ENCODE measurements at places on chromosomes 2 and 18.

DNA sequence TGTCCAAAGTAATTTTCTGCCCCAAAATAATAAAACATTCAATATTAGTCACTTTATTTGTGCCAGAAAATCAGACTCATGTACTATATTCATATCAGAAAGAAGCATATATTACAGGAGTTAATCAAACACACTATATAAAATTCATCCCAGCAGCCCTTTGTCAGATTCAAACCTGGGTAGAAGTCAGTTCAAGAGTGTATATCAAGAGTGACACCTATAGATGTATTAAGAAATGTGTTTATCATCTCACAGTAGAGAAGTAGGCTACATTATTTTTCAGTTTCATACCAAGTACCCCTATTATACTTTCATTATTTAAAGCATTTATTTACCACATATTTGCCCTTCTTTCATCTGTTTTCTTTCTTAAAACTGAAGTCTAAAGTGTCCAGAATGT, 193.2 kb upstream of the DDX18 start:
- no peak for DNase-seq

- DNase-seq, result no peak
These were observed 150.3 kb upstream of the TNP1 start for GRCh38 chr2:217010173-217010572.

- DNase-seq, result no peak
These were observed 59.6 kb upstream of the ZFP36L2 start for GRCh38 chr2:43285987-43286386.

DNA sequence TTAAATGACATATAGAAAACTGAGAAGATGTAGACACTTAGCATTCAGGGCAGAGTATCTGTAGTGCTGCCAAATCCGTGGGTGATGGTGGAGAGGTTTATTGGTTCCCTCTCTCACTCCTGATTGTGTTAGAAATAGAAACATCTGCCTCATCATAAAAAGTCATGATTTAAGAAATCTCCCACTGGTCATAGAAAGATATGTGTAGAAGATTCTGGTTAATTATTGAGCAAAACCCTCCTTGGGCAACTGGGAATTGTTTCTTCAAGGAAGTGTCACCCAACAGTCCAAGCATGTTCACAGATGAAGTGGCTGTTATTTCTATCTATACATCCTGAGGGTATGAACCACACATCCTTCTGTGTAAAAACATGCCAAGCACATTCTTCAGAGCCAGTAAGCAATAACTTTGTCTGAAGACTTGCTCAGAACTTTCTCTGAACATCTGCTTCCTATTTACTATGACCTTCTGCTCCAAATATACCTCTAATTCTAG, 33.6 kb upstream of the CHRNA1 start:
- DNase-seq, result no peak

DNA sequence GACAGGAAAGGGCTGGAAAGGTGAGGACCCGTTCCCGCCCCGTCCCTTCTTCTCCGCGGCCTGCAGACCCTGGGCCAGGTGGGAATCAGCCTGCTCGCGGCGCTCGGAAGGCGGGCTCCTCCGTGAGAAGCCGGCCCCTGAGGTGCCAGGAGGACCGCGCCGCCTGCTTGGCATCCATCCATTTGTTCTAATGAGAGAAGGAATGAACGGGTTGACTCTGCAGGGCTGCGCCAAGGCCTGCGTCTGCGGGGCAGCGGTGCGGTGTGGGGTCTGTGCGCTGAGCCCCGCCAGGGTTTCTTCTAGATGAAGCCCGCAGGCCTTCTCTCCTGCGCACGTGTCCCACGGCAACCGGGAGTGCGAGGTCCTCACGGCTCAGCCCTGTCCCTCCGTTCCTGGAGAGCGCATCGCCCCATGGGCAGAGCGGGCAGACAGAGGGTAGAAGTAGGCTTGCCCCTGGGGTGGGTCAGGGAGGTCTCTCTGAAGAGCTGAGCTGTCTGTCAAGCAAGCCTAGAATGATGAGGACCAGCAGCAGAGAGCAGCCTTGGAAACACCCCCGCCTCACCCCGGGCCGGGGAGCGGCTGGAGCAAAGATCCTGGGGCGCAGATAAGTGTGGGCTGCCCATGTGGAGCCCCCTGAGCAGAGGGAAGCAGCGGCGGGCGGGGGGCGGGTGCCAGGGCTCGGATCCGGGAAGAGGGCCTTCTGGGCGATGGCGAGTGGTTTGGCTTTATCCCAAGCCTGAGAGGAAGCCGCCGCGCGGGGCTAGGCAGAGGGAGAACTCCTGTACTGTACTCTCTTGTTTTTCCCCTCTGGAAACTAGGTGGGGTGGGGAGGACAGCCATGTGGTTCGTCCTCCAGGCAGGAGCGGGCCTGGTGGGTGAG, 27.9 kb upstream of the HS6ST1 start:
- DNase-seq, result no peak

DNA sequence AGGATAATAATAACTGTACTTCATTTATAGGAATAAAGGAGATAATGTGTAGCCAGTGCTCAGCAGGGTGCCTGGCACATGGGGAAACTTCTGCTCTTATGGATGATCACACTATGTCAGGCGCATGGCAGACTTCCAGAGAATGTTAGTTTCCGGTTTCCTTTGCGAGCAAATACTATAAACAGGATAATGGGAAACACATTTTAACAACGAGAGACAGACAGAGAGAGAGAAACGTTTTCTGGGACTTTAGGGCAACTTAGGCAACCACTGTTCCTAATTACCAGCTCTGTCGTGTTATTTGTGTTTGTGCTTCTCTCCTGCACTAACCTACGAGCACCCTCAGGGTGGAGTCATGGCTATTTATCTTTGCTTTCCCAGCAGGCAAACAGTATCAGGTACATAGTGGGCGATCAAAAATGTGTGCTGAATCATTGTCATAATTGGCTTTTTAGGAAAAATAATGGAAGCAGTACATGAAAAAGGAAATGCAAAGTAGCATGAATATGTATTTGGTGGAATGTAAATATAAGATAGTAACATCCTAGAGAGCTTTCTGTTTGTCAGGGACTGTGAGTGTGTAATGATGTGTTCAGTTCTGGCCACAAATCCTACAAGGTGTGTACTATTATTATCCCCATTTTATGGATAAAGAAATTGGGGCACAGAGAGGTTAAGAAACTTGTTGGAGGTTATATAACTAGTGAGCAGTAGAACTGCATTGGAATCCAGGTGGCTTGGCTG, 36.8 kb upstream of the IGFBP2 start:
- no peak for DNase-seq

GRCh38 chr18:13131283-13131682, 87.3 kb upstream of the LDLRAD4 start:
- DNase-seq, result no peak

DNA sequence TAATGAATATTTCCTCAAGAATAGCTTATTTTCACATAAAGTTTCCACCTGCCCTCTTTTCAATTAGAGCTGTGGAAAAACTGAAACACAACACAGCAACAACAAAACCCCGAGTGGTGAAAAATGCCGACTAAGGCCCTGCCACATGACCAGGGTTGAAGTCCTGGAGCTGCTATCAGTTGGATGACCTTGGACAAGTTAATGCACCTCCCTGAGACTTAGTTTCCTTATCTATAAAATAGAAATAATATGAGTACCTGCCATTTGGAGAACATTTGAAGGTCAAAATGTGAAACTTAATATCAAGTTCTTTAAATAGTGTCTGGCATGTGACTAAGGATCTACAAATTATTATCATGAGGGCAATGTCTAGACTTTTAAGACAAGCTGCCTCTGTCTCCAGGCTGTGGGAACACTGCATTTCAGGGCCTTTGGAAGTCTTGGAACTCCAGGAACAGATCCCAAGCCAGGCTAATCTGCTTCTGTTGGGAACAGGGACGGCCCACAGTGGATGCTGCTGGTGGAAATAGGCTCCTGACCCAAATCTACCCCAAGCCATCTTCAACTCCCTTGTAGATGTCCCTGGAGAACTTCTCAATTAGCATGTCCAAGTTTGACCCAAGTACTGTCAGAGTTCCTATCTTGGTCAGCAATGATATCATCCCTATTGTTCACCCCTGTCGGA, 42.0 kb upstream of the TRIB2 start:
- no peak for DNase-seq

GRCh38 chr2:66318009-66318561, 116.8 kb upstream of the MEIS1 start:
- DNase-seq, result no peak

DNA sequence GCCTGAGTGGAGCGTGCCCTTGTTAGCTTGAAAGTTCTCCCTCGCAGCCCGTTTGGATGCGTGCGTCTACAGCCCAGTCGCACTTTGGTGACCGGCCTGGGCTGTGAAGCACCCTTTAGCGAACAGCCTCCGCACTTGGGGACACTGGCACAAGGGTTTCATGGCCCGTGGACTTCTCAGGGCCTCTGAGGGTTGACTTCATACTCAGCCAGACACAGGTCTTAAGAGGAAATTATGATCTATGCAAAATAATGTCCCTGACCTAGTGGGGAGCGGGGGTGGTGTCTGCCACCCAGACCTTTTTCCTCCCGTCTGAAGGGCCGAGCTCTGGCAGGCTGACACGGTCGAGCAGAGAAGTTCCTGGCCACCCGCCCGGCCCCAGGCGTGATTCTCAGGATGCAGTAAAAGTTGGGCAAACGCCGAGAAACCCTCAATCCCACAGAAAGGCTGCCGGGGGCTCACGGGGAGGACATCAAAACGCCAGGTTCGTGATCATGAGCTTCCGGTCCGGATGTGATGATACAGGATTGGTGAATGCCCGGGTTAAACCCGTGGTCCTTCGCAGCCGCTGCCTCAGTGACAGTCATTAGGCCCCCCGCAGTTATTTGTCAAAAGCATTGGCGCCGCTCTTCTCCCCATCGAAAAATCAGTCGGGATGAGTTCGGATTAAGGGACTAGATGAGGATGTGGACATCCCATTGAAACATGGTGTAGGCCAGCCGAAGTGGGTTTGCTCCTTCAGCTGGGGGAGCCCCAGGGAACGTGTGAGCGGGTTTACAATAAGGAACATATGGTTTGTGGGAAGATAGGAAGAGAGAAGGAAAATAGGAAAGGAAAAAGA, 3.6 kb upstream of the PAX3 start:
- no peak for DNase-seq
